ENCODE measurements at places on chromosomes 5 and 9.
A peak's percentile ranks its signal among the peaks of the same experiment; 100 is the strongest.

DNA sequence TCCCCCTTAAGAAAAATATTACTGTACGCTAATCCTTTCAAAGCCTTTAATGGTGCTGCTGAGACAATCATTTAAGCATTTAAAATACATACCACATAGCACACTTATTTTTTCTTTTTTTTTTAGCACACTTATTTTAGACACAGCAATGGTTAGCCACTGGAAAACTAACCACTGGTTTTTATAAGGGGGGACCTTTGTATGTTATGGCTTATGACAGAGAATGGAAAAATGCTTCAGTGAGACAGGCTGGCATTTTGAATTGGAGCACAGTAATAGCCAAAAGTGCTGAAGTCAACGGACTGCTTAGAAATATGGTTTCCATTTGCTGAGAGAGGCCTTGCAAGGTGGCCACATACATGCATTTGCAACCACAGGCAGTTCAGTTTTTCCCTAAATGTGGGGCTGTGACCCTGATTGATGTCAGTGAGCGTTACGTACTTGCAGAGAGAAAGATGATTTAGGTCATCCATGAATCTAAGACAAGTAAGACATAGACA is 28.5 kb downstream of the AOPEP start:
- DNase-seq: no peak

DNA sequence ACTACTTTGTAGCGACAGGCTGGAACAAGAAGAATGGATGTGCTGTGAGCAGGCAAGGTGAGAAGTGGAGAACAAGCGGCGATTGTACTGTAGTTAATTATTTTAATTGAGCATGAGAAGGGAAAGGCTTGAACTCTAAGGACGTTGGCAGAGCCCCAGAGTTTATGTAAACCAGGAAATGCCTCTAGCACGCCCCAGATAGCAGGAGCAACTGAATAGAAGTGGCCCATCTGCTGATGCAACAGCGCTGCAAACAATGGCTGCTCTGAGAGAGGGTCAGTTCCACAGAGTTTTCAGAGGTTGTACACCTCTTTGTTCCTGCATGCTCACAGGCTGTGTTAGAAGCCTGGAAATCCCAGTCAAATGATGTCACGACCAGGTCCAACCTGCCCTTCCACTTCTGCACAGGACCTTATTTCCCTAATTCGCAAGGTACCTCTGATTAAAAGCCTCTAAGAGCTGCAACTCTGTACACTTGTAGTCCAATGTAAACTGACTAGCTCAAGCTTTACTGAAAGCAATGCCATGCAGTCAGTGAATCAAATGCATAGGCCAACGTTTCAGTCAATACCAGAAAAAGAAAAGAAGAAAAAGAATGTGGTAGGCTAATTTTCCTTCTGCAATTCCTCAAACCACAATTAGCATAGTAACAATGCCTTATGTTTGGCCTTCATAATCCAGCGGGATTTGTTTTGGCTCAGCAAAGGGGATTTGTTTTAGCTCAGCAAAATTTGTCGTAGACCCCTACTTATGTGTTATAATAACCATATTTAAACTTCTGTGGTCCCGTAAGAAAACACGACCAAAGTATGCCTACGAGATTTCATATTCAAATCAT is 119.6 kb upstream of the RETREG1 start:
- no peak for DNase-seq

- DNase-seq: no peak
Measured at GRCh38 chr9:84212982-84213381, 127.6 kb downstream of the SLC28A3 start.

DNA sequence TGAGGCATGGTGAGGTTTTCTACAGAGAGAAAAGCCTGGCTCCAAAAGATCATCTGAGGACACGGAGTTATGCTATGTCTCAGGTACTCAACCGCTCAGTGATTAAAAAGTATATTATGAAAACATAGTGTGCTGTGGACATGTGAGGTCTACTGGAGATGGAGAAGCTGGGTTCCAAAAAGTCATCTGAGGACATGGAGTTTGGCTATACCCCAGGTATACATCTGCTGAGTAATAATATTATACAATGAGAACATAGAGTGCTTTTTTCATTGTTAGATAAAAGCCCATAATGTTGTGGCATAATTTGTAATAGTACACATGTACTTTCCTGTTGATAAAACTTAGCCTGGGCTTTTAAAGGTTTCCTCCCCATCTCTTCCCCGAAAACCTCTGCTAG is 70.7 kb upstream of the SHISAL2B start:
- peak; percentile 19 for DNase-seq

DNA sequence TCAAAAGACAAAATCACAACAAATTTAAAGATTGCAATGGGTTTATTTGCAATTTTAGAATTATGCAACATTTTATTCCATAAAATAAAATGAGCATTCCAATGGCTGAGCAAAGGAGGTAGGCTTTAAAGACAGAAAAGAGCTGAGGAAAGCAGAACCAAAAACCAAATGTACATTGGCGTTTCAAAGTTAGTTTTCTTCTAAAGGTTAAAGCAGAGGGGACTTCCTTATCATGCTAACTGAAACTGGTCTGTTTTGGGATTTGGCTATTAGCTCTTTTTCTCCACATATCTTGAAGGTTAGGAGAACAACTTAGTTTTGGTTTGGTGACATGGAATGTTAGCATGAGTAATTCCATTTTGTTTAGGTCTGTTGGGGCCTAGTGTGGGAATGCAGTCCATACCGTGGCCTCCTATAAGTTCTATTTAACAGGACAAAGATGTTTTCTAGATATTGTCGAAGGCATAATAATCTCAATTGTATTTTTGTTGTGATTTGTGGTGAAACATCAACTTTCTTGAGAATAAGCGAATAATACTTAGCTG is 20.3 kb downstream of the DCP2 start:
- DNase-seq: no peak

- no peak for DNase-seq
Measured at GRCh38 chr5:10999714-11000113, 238.7 kb upstream of the DAP start.

- DNase-seq: no peak
Measured at GRCh38 chr5:67154556-67155206, 41.9 kb downstream of the CD180 start.

- peak; percentile 1 for DNase-seq
Measured at GRCh38 chr5:87400305-87400899, 12.3 kb downstream of the CCNH start.

- DNase-seq: peak; percentile 95
Measured at GRCh38 chr5:180631549-180632383, 17.6 kb downstream of the FLT4 start.

DNA sequence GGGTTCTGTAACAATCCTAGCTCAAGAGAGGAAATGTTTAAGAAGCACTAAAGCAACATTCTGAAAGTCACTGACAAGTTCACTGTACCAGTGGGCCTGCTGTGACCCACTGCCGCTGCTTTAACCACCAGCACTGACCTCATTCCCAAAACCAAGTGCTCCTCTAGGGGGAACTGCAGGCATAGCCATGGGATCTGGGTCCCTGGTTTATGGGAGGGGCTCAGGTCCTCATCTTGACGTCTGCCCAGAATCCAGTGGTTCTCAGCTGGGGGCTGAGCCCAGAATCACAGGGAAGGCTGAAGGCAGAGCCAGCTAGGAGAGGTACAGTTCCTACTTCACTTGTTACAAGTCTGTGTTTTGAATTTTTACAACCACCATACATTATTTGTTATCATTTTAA is 36.1 kb upstream of the SLC2A8 start:
- no peak for DNase-seq

DNA sequence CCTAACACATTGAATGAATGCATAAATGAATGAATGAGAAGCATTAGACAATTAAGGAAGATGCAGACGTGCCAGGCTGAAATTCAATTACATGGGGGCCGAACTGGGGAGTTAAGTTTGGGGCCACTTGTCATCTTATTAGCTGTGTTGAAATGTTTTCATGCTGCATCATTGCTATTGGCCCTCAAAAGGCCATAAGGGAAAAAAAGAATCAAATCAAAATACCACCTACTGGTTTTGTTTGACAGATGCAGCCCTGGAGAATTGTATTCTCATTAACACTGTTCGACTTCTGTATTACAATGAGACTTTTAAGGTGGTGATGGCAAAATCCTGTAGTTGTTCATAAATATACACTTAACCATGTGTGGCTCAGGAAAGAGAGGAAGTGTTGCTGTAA is 38.4 kb downstream of the UBE2QL1 start:
- no peak for DNase-seq

DNA sequence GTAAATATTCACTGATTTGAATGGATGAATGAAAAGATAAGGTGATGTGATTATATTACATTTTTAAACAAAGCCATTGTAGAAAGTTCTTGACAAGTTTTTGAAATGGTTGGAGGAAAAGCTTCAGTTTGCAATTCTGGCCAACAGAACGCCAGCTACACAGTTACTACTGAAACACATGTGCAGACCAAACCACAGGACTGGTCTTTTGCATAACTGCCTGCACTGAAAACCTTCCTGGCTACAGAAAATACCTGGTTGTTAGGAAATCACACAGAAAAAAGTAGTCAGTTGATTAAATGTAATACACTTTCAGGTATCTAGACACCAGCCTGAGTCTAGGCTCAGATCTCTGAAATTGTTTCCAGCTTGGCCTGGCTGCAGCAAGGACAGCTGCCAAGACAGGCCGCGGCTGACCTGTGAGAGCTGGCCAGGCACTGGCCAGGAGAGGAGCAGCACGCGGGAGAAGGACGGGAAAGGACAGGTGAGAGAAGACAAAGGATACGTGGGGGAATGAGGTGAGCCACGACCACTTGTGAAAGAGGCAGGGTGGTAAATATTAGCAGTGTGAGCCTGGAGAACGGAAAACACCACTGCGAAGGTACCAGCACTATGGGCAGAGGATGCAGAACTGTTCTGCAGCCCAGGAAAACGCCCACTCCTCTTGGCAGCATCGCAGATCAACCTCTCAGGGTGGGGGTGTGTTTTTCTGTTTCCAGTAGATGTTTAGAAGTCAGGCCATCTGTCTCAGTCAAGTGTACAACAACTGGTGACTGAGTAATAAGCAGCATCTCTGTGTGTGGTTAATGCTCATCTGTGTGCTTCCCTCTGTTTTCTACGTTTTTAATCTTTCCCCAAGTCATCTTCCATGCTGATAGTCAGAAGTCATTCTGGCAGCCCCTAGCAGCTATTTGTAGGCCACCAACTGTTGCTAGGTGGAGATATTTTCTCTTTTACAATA is 137.4 kb downstream of the SCAMP1 start:
- DNase-seq: peak; percentile 89

DNA sequence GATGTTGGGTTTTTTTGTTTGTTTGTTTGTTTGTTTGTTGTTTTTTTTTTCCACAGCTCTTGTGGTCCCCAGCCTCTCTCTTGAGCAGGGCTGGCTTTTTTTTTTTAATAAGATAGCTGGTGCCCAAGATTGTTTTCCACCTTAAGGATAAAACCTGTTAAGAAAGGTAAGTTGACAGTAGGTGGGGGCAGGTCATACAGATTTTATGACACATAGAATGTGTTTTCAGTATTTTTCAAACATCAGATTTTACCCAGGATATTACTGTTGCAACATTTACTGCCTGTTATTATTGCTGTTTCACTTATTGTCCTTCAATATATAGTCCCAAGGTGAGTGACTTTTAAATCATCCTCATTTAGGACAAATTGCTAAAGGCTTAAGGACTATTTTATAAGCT is 3.9 kb upstream of the IL7R start:
- no peak for DNase-seq

GRCh38 chr5:89246252-89246651 is 363.3 kb upstream of the MEF2C start:
- no peak for DNase-seq

DNA sequence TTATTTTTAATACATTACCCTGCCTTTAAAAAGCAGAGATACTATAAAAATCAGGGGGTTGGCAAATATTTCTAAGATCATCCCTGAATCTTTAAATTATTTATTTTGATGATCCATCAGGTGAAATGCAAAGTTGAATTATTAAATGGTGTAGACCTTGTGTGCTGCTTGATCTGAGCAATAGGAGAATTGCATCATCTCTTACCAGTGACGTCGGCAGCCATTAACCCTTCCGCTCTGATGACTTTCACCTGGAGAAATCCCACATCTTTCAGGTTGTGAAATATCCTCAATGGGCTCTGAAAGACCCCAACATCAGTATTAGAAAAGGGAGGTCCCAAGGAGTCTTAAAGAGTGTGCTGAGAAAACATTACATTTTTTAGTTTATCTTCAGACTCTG is 270.2 kb downstream of the SLF1 start:
- DNase-seq: no peak

- no peak for DNase-seq
Measured at GRCh38 chr9:22237497-22238363, 208.9 kb upstream of the DMRTA1 start.

DNA sequence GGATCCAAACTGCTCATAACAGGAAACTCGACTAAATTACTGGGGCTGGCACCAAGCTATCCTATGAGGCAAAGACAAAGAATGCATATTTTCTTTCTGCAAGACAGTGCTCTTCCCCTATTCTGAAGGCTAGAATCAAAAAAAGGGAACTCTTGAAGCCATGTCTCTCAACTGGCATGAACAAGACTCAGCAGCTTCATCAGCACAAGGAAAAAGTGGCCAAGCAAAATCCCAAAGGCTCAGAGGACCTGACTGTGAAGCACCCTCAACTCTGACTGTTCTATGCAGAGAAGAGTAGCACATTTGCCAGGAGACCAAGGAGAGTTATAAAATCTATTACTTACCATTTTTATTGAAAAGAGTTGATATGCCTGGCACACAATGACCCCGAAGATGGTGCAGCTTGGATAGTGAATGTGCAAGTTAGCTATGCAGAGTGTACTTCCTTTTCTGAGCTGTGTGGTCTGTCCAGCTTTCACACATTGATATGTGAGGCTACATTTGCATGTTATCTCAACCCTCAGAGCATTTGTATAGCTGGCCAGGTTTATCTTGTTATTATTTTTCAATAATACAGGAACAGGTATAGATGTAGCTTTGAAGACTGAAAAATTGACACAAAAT is 51.0 kb upstream of the FYB1 start:
- no peak for DNase-seq

DNA sequence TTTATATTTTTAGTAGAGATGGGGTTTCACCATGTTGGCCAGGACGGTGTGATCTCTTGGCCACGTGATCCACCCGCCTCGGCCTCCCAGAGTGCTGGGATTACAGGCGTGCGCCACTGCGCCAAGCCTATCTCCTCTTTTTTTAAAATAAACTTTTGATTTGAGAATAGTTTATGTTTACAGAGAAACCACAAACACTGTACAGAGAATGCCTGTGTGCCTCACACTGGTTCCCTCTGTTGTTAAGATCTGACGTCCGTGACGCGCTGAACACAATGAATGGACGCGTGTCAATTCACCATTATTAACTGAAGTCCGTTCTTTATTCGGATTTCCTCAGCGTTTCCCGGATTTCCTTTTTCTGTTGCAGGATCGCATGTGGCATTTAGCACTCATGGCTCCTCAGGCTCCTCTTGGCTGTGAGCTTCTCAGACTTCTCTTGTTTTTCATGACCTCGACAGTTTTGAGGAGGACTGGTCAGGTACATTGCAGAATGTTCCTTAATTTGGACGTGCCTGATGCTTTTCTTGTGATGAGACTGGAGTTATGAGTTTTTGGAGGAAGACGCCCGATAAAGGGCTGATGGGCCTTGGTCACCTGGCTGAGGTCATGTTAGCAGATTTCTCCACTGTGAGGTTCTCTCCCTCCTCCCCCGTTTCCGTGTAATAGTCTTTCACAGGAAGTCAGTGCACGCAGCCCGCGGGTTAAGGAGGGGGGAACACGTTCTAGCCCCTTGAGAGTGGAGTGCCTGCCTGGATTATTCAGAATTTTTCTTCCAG is 69.6 kb downstream of the ANKRD33B start:
- no peak for DNase-seq

GRCh38 chr9:4056187-4056586 is 243.7 kb downstream of the GLIS3 start:
- DNase-seq: no peak
